ENCODE measurements at places on chromosomes 2 and 18.

DNA sequence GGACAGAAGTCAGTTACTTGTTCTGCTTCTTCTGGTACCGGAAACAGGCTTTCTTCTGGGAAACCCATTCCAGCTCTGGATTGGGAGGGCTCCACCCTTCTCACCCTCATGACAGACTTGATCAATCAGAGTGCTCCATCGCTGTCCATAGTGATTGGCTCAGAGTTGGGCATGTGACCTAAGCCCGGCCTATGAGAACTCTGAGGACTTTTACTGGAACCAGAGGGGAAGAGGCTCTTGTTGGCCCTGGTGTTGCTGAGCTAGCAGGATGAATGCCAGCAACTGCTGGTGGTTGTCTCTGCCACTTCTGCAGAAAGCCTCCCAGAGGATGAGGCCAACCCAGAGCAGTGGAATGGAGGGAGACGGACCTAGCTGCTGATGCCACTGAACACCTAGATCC, 33.3 kb downstream of the TMEM37 start:
- DNase-seq = no peak

GRCh38 chr2:236959036-236959435, 126.7 kb upstream of the COPS8 start:
- no peak for DNase-seq

GRCh38 chr2:172710584-172711047, 25.0 kb upstream of the RAPGEF4 start:
- DNase-seq = peak; percentile 67

DNA sequence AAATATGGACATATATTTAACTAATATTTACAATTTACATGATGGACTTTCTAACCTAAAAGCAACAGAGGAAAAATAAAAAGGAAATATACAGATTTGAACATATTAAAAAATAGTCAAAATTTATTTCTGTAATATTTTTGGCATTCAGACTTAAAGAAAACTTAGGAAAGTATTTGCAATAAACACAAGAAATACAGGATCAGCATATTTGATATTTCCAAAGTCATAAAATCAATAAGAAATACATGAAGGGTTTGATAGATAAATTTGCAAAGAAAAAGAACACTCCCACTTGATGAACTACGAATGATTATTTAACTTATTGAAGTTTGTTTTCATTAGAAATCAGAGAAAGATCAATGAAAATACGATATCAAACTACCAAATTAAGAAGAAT, 48.6 kb upstream of the CD302 start:
- DNase-seq = no peak

DNA sequence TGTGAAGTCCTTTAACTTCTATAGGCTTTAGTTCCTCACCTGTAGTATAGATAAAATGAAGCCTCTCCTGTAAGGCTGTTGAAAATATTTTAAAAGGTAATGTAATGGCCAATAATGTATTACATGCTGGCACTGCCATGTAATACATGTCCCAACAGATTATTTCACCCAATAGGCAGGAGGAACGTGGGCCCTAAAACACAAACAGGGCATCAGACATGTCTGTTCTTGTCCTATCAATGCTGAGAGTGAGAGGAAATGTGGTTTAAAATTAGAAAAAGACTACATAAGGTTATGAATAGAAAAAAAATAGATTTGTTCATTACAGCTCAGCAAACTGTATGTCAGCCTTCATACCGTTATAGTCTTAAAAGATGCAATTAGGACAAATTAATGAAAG, 492.7 kb upstream of the DDX18 start:
- DNase-seq = no peak

DNA sequence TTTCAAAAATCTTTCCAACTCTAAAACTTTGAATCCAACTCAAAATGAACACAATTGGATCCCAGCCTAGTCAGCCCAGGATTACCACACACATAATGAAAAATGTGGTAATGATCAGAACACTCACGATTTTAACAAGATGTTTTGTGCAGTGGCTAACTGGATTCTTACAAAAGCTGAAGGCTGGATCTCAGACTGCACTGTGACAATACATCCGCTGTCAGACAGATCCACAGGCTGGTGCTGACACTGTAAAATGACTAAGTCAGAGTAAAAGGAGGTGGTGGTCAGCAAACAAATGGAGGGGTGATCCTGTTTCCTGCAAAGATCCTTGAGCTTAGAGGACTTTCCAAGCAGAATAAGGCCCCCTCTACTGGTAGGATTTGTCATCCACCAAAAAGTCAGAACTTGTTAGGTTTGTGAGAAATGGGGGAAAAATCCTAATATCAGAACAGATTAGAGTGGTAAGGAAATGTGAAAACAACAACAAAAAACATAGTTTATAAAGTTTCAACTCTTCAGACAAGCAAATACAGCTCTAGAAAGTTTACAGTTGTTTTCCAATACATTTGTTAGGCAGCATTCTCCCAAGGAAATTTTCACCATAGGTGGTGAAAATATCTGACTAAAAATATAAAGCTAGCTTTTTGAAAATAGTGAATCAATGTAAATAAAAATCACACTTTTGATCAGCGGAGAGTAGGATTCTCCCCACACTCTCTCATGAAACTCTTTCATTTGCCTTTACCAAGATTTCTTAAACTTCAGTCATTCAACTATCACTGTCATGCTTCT, 211.9 kb downstream of the AGPS start:
- DNase-seq = peak; percentile 43

DNA sequence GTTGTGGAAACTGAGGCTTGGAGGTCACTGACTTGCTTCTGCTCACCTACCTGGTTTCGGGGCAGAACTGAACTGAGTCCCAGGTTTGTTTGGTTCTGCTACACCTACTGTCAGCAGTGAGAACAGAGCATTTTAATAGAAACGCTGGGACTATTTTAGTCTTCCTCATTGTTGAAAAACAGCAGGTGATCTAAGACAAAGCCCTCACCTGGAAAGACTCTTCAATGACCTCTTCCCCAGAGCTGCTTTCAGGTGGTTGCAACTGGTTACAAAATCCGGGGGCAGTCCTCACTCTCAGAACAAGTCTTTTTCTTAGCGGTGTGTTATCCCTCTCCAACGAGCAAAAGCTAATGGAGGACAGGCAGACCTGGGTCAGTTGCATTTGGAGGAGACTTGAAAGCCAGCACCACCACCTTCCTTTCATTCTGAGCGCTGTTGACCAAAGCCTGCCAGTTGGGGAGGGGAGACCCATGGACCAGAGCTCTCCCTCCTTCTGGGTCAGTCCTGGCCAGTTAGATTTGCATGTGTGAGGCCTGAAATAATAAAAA, 217.0 kb downstream of the NCK2 start:
- DNase-seq = no peak

DNA sequence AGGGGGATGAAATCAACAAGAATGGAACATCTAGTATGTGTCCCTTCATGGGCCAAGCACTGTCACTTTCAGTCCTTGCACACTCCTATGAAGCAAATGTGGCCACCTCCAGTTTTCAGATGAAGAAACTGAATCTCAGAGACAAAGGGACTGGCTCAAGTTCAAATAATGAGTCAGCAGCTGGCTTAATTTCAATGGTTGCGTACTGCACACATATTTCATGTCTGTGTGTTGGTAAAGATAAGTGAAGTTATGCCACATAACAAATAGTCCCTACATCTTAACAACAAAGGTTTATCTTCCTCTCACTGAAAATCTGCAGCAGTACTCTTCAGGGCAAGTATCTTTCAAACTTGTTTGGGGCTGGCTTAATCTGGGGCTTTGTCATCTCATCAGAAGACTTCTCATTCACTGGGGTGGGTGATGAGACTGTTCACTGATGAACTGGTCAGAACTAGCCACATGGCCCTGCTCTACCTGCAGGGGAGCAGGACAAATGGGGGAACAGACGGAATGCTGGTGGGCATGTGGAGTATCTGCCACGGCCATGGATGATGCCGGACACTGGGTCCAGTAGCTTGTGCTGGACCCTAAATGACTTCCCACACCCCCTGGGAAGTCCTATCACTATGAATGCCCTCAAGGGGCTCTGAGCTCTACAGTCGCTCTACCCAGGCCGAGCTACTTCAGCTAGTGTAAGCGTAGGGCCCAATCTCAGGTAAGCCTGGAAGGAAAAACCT, 263.2 kb downstream of the CYP26B1 start:
- no peak for DNase-seq

DNA sequence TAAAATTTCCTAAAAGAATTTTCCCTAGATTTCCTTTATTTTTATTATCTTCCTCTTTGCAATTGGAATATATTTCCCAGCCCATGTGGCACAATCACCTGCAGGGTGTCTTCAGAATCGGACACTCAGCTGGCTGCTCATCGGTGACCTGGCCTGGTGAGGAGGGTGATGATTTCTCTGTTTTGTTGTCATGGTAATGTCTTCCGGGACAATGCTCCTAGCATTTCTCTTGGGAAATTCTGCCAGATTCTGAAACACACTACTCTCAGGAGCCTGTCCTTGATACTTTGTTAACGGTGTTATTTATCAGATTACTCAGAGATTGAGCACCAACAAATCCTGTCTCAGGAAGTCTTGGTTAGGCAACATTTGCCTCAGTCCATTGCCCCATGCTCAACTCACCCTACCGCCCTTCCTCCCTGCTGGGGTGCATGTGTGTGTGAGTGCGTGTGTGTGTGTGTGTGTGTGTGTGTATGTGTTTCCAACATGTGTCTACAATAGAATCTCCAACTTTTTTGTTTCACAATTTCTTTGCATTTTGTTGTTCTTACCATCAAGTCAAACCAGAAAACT, 70.3 kb downstream of the MYT1L start:
- no peak for DNase-seq

GRCh38 chr2:120958623-120959366, 223.1 kb downstream of the GLI2 start:
- DNase-seq = peak; percentile 7

DNA sequence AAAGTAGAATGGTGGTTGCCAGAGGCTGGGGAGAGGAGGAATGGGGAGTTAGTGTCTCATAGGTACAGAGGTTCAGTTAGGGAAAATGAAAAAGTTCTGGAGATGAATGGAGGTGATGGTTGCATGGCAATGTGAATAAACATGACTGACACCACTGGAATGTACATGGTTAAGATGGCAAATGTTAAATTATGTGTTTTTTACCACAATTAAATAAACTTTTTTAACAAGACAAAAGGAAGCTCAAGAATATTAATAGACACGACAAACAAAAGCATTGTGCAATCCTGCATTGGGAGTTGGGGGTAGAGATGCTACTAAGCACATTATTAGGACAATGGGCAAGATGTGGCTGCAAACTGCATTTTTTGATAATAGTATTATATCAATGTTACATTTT, 147.7 kb downstream of the TWIST2 start:
- DNase-seq = no peak

DNA sequence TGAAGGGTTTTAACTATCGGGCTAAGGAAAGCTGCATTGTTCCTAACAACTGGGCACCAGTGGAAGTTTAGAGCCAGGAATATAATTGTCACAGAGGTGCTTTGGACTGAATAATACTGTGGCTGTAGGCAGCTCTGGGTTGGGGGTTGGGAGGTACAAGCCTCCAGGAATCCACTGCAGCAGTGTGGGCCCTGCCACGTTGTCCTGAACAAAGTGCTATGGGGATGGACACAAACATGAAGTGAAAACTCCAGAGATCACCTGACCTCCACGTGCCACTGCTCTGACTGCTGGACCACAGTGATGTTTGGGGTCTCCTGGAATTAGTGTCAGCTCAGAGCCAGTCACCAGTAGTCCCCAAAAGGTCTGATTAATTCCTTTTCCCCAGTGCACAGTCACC, 110.9 kb downstream of the BCL2 start:
- DNase-seq = no peak

- no peak for DNase-seq
Measured at GRCh38 chr2:233433794-233434193, 79.5 kb downstream of the DGKD start.

DNA sequence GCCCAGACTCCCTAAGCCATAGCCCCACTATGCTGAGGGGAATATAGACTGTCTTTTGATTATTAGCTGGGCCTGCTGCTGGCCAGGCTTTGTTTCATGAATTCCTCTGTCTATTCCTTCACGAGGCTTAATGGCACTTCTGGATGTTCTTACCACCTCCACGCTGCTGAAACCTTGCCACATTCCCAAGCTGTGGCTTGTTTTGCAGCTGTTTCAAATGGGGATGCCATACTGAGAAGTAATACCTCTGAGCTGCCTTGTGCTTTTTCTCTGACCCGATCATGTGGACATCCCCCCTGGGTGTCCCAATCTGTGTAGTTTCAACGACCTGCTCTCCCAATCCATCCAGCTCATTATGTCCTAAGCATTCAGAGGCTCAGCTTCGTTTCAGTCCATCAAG, 114.1 kb downstream of the ICOS start:
- no peak for DNase-seq

GRCh38 chr18:79935499-79935898, 16.0 kb downstream of the SLC66A2 start:
- DNase-seq = no peak

DNA sequence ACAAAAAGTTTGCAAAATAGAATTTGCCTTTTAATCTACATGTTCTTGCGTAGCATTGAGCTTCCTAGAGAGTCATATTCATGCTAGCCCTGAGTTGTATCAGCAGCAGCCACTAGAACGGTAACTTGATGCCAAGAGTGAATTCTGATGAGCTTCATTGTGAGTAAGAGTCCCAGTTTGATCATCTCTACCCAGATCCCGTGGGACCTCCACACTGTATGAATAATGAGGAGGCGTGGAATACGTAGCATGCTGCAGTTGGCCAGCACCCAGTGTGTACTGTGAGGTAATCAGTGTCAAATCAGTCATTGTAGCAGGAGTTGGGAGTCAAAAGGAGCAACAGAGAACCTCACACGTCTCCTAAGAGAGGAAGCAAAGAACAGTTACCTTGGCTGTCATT, 197.9 kb downstream of the NEDD4L start:
- DNase-seq = no peak

- peak; percentile 31 for DNase-seq
Measured at GRCh38 chr2:158539176-158540005, 82.6 kb downstream of the PKP4 start.

- no peak for DNase-seq
Measured at GRCh38 chr2:237866101-237866621, 6.7 kb downstream of the RAMP1 start.

GRCh38 chr2:118668431-118669424, 178.7 kb downstream of the EN1 start:
- DNase-seq = no peak

- DNase-seq = peak; percentile 23
Measured at GRCh38 chr2:144414324-144414845, 105.5 kb downstream of the ZEB2 start.

DNA sequence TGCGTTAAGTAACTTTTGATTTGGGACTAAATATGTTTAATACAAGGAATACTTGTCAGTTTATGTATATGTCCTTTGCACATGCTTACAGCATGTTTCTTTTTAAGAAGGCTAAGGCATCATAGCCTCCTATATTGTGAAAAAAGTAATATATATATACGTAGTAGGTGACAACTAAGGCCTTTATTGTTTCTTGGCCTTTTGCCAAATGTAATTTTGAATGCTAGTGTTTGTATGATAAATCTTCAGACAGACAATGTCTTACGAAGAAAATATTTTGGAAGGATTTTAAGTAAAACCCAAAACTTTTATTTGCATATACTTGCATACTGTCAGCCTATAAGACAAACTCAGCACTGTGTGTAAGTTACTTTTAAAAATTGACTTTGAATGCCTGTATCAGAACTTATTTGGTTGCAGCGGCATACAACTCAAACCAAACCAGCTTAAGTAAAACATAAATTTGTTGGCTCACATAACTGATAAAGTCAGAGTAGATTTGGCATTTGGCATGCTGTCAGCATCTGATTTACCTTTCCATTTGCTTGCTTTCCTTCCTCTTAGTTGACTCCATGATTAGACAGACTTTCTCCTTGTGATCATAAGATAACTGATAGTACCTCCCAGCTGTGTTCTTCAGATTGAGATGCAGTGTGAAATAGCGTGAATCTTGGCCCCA, 24.4 kb downstream of the UBE2E3 start:
- peak; percentile 6 for DNase-seq

- DNase-seq = no peak
Measured at GRCh38 chr2:237280229-237280628, 133.7 kb downstream of the COL6A3 start.

Data from KBM-7 (cell line).